ENCODE measurements at places on chromosomes 5 and 9. TPM values are rescaled to one million over a fixed set of nuclear protein-coding genes. Genes with fewer than 3 reads are reported as not detected.
A peak's percentile ranks its signal among the peaks of the same experiment; 100 is the strongest.

DNA sequence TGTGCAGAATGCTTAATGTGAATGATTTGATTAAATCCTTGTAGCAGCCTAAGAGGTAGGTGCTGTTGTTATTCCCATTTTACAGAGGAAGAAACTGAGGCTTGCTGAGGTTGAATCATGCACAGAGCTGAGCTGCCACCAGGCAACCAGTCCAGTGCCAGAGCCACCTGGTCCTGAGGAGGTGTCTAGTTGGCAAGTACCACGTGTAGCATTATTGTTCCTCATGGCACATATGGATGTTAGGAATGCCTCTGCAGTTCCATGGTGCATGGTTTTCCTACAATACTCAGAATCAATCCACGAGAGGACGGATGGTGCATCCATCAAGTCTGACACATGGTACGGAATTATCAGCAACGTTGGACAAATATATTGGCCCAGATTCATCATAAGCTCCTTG, 8.9 kb downstream of the UBE2QL1 start:
- no peak for DNase-seq

GRCh38 chr5:135429301-135430134, 17.6 kb downstream of the DCANP1 start:
- peak; percentile 39 for DNase-seq

DNA sequence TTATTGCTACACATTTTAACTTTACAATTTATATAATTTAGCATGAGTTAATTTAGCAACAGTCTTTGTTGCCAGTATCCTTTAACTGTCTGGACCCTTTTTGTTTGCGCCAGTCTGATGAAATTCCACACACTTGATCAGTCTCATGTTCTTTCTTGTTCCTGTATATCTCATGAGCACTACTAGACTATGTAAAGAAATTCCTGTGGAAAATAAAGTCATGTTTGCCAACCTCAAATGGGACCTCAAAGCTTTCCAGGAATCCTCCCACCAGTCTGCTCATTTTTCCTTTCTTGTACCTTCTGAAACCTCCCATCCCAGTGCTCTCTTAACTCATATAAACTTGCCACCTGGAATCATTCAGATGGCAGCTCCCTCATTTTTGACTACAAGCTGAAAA, 8.0 kb downstream of the DMXL1 start:
- no peak for DNase-seq

DNA sequence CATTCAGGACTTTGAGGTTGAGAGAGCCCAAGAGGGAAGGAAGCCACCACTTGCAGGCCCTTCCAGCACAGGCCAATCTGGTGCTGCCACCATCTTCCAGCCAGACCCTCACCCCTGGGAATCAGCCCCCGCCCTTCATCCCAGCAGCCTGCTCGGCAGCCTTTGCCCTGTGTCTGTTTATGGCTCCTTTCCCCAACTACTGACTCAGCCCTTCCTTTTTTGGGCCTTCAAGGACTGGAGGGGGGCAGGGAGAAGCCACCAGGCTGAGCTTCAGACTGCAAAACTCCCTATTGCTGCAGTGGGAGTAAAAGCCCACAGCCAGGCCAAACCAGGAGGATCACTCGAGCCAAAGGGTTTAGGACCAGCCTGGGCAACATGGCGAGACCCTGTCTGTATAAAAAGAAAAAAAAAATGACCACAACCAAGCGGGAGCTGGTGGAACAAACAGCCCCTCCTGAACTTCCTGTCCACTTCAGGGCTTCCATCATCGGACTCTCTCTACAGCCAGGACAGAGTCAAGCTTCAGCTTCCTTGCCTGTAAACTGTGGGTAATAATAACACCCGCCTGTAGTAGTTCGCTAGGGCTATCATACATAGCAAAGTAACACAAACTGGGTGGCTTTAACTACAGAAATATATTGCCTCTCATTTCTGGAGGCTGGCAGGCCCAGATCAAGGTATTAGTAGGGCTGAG, 85.9 kb upstream of the IL17B start:
- DNase-seq, result no peak

GRCh38 chr5:120655828-120656435, 191.8 kb downstream of the PRR16 start:
- DNase-seq, result no peak

GRCh38 chr5:67223211-67223610, 26.6 kb upstream of the CD180 start:
- DNase-seq, result no peak

DNA sequence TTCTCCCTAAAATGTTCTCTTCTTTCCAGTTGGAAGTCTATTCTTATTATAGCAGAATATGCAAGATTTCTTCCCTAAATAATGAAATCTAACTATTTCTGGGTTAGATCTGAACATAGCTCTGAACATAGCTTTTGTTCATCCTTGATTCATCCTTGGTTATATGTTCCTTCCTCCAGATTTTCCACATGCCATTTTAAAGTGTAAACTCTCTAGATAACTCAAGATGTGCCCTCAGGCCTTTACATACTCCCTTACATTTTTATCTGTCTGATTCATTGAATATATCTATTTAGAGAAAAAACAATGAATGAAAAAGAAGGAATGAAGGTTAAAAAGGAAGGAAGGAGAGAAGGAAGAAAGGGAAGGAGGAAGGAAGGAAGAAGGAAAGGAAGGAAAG, 100.9 kb downstream of the FBXO38 start:
- no peak for DNase-seq

GRCh38 chr5:150082374-150082773, 4.0 kb downstream of the CSF1R start:
- DNase-seq, result no peak

DNA sequence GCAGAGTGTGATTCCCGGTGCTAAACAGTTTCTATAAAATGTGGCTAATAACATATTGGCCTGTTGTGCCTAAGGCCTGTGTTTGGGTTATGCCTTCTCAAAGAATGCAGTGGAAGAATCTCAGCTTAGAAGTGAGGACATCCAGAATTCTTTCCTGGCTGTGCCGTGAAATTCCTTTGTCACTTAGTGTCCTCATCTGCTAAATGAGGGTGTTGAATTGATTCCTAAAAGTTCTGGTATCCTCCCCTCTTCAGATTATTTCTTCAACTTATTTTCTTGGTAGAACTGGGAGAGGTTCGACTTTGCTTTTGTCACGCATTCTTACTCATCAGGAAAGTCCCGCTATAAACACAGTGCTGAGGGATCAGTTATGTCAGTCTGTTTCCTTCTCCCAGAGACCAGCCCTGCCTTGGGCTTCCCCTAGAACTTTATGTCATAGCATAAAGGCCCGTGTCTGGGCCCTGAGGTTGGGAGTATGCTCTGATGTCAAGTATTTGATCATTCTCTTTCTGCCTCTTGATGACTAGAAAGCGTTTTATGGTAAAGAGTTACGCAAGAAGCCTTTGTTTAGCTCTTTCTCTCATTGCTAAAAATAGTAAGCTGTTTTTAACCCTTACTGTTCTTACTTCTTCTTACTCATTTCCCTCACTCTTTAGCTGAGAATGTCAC, 29.5 kb downstream of the MTAP start:
- DNase-seq, result peak; percentile 84

GRCh38 chr5:77444356-77444755, 47.8 kb downstream of the WDR41 start:
- no peak for DNase-seq

GRCh38 chr9:17739022-17739421, 160.2 kb downstream of the SH3GL2 start:
- no peak for DNase-seq

DNA sequence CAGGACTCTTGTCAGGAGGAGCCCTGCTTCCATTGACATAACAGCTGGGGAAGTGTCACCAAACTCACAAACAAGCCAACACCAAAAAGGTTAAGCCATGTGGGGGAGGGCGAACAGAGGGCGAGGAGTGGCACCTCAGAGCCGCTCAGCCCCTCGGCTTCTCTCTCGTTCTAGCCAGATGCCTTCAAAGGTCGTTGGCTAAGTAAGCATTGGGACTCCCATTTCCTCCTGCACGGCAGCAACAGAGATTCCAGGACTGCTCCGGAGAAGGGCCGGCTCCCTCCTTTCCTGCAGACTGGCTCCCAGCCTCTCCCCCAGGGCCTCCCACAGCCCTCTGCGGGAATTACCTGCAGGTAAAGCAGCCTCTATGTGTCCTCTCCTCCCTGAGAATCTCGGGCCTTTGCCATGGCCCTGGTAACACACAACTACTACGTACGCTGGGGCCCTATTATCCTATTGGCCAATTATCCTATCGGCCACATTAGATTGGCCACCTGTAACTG, 52.1 kb upstream of the RNU6ATAC start:
- no peak for DNase-seq

- DNase-seq, result no peak
Measured at GRCh38 chr5:154110716-154111115, 71.9 kb downstream of the MFAP3 start.

DNA sequence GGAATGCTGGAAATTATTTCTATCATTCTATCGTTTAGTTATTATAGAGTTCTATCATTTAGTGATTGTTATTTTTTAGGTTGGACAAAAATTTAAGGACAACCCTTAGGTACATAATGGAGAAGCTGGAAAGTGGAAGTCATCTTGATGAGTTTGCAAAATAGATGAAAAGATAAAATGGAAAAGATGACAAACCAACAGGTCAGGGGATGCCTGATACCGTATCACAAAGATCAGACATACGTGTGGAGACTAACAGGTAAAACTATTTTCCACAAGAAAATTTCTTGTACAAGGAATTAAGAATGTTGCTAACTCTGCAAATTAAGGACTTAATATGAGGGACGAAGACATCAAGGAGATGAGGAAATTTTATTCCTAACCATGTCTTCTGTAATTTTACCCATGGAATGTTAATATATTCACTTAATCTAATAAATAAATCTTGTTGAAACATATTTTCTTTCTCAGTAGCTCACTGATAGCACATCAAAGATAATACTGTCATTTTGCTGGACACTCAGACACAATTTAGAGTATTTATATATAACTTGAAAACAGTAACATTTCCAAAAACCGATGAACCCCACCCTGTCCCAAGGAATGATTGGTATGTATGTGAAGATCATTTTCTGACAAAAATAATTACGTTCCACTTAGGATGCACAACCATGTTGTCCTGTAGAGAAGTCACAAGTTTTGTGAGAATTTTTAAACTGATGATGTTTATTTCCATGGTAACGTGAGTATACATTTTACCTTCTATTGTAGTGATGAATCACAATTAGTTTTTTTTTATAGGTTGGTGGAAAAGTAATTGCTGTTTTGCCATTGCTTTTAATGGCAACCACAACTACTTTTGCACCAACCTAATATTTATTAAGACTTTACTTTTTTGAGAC, 2.6 kb downstream of the LURAP1L start:
- DNase-seq, result no peak

DNA sequence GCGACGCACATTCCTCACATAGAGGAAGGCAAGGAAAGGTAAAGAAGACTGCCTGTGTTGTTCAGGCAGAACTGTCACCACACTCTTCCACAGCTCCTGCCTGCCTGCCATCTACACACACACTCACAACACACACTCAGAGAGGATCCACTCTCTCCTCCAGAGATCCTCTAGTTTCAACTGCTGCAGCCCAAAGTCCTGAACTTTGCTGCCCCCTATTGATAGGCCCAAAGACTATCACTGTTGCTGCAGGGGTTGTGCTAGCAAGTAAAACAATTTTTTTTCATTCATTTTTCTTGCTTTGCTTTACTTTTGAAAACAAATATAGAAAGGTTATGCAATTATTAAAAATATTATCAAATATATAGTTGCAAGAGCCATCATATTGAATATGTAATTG, 5.9 kb upstream of the CFAP90 start:
- peak; percentile 83 for DNase-seq

DNA sequence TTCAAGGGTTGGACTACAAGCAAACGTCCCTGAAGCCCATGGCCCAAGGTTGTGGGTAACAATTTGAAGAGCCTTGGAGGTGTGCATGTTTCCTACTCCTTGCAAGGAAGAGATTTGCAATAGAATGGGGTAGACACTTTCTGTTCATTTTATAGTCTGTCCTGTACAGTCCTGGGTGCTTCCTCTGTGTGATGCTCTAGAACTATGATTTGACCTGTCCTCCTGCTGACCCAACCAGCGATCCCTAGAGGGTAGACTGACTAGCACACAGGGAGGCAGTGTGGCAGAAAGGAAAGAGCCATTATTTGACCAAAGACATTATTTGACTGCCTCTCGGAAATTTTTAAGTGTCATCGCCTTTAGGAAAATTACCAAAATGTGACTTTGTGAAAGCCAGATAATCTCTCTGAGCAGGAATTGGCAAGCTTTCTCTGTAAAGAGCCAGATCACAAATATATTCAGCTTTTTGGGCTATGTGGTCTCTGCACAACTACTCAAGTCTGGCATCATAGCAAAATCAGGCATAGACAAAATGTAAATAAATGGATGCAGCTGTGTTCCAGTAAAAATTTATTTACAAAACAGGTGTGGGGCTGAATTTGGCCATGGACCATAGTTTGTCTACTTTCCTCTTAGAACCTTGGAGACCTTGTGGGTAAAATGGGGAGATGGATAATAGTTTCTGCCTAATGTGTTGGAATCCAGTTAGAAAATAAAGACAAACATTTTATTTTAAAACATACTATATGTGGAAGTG, 106.8 kb downstream of the DMRT2 start:
- DNase-seq, result no peak

Gene NMUR2
- total RNA-seq, result not detected

Gene LOX
- 0.05 TPM for total RNA-seq

Gene ZNF883
- total RNA-seq, result 0.24 TPM

Gene TSLP
- 0.42 TPM for total RNA-seq

Gene SLC27A4
- total RNA-seq, result 37.9 TPM

Gene FAM221B
- not detected for total RNA-seq

Data from activated CD4-positive, alpha-beta T cell treated with anti-CD3 and anti-CD28 coated beads, Interleukin-2, amount 10 ng/mL, durations not matched to agents 24 days and 14 days (primary cell).